Retinal pigment epithelial cell (primary cell): ENCODE measurements at places on chromosomes 13 and 19.
A peak's percentile ranks its signal among the peaks of the same experiment; 100 is the strongest.

- no peak for DNase-seq
Observed at GRCh38 chr13:32428581-32429432, 877 bp upstream of the N4BP2L1 start.

DNA sequence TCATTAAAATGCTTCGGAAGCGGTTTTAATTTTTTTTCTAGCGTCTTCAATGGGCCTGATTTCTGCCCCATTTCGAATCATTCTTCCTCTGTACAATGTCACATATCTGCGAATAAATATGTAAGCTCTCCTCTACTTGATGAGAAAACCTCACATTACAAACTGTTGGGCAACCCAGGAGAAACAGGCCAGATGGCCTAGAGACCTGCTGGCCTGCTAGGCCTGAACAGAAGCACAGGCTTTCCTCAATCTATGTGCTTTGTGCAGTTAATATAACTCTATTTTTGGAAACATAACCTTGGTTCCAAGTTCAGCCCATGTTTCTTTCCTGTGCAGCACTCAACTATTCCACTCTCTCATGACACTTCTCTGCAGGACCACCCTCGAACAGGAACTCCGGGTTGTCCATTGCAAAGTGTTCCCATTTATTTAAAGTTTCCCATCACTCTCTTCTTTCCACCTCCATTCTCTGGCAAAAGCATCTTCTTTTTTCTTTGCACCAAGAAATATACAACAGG lies 42.0 kb downstream of the DCLK1 start:
- DNase-seq = no peak

DNA sequence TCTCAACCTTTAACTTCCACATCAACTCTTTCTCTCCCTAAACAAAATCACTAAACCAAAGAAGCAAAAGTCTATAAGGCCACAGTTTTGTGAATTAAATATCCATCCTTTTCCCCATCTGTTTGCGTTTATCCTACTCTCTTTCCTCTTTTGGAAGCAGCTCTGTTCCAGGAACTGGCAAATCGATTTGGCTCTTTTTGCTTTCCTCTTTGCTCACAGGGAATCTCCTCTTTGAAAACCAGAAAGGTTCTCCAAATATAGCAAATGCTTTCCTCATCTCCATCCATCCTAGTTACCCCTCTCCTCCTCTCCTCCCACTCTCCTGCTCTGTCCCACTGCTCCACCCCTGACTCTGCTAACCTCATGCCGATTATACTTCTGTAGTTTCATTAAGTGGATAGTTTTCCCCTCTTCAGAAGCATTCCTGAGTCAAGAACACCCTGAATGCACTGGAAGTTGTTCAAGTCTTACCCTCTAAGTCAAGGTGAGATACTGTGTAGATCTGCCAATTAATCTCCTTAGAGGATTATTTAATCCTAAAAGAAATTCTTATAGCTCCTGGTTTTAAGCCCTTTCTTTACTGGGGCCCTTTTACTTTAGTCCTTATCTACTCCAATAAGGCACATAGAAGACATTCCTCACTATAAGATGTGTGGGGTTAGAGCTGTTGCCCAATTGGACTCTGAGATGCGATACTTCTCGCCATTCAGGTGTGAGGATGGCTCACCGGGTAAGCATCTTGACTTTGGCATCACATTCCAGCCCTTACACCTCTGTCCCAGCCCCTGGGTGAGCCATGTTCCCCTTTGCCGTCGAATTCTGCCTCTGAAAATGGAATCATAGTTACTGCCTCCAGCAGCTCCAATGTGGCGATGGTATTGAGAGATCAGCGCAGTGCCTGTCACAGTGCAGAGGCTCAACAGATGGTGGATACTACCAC lies 67.6 kb downstream of the COL4A2 start:
- no peak for DNase-seq

GRCh38 chr19:19627621-19628500 lies at the start of gene LPAR2:
LPAR2 (minus strand) TSS chr19:19628220; CDS start chr19:19627275, 945 bp downstream.
- DNase-seq = no peak

GRCh38 chr19:8004723-8005513 lies 523 bp downstream of the ELAVL1 start:
- no peak for DNase-seq

DNA sequence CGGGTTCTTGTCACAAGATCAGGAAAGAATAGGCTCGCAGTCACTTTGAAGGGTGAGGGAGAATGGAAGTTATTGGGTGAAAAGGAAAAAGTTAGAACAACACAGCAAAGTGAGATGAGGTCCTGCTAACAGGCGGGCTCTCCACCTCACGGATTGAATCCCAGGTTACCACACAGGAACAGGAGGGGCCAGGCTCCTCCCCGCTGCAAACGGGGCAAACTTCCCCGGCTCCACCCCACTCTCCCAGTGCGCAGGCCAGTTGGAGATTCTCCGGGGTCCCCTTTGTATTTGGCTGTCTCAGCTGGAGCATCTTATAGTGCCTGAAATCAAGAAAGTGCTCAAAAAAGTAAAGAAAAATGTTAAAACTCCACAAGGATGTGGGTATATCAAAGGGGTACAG lies 78.3 kb upstream of the IPO5 start:
- no peak for DNase-seq

DNA sequence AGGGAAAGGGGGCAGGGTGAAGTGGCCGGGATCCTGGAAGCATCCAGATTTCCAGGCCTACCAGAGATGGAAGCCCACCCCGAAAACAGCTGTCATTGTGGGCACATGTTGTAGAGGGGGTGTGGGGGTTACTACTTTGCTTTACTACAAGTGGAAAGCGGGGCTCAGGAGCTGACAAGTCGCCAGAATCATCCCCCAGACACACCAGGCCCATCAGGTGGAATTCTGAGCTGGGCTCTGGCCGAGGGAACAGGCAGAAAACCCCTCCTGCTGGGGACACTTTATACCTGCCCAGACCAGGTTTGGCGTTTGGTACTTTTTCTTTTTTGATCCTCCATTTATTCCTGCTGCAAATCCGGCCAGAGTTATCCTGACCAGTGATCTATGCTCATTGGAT lies 3.8 kb downstream of the CDX2 start:
- no peak for DNase-seq

- DNase-seq = no peak
Observed at GRCh38 chr19:573519-573825, 1.1 kb downstream of the BSG start.

DNA sequence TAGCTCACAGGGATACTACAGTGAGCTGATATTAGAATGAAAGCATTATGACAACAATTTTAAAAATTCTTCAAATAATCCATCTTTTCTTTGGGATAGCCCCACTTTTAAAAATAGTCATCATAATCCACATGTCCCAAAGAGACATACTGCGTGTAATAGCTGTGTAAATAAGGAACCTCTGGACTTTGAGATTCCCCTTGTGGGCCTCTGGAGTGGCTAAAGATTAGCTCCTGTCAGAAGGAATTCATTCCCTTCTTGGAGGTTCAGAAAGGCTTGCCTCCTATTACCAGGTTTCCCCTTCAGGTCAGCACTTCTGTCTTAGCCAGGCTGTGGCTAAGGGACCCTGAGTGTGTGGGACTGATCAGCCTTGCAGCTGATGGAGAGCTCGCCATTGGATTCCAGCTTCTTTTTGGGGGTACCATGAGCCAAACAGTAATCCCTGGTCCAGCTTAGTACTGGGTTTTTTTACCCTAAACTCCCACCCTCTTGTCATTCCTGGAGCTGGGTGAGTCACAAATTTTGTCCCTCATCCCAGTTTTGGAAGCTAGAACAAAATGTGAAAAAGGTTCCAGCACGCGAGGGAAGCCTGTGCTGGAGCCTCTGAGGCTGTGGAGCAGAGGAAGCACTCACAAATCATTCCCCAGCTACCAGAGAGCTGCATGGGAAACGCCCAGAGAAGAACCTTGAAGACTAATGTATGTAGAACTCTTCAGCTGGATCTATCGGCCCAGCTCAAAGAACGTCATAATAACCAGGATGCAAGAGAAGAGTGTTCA lies 96.7 kb downstream of the RNASEH2B start:
- DNase-seq = no peak

DNA sequence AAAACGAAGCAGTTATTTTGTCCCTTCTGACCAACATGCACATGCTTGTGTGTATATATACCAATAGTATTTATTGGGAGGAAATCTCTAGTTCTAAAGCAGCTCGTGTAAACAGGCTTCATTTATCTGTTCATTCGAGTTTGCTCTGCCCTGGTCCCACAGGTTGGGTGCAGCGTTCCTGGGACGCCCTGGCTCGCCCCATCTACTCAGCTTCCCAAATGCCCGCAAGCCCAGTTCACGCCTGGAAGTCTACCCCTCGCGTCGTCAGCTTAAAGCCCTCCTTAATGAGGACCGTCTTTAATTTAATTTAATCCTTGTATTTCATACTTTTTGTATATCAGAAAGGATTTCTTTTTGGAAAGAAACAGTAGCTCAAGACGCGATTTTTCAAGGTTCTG lies 604 bp downstream of the THSD1 start:
- no peak for DNase-seq

DNA sequence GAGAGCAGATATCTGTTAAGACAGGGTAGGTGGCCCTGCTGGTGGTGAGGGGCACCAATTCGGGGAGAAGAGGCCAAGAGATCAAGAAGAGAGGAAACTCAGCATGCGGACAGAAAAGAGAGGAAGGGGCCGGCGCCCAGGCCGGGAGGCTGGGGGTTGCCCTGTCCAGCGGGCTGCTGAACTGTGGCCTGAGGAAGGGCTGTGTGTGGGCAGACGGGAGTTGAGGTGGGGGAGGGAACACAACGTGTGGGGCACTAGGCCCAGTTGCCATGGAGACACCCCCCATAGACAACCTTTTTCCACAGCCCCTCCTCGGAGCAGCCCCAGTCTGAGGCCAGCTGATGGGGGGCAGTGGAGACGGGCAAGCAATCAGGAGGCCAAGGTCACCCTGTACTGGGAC lies 2.5 kb upstream of the CACNG8 start:
- DNase-seq = no peak

GRCh38 chr13:111117961-111118360 lies 2.9 kb downstream of the ARHGEF7 start:
- DNase-seq = no peak

- DNase-seq = no peak
Observed at GRCh38 chr19:6322284-6322683, 11.1 kb downstream of the ACER1 start.

DNA sequence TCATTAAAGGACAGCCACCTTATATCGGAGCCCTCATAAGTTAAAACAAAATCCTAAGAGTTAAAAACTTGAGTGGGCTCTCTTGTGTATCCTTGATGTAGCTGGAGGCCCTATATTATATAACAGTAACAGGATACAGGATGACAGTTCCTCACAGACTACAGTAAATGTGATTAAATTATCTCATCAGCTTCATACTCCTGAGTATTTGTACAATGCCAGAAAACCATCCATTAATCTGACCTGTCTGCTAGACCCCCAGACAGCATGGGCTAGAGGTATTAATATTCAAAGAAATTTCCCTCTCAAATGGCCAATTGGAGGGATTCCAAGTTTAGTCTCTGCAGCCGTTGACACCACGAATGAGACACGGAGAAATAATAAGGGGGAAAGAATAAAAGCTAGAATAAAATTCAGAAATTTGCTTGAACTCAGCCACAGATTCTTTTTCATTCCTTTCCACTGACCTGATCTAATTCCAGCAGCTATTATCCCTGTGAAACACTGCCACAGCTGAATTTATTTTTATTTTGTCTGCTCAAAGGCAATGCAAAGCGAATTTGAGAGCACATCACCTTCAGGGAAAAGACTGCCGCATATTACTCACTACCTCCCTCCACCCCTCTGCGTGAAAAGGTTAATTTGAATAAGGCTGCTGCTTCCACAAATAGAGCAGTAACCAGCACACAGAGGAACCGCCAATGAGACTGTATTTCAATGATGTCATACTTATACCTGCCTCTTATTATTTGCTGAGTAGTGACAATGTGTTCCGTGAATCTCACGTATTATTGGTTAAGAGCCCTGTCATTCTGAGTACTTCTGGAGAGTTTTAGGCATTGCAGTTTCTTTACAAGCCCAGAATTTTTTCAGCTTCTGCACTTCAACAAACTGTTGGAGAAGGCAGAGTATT lies 155.9 kb upstream of the KLF12 start:
- peak; percentile 87 for DNase-seq

DNA sequence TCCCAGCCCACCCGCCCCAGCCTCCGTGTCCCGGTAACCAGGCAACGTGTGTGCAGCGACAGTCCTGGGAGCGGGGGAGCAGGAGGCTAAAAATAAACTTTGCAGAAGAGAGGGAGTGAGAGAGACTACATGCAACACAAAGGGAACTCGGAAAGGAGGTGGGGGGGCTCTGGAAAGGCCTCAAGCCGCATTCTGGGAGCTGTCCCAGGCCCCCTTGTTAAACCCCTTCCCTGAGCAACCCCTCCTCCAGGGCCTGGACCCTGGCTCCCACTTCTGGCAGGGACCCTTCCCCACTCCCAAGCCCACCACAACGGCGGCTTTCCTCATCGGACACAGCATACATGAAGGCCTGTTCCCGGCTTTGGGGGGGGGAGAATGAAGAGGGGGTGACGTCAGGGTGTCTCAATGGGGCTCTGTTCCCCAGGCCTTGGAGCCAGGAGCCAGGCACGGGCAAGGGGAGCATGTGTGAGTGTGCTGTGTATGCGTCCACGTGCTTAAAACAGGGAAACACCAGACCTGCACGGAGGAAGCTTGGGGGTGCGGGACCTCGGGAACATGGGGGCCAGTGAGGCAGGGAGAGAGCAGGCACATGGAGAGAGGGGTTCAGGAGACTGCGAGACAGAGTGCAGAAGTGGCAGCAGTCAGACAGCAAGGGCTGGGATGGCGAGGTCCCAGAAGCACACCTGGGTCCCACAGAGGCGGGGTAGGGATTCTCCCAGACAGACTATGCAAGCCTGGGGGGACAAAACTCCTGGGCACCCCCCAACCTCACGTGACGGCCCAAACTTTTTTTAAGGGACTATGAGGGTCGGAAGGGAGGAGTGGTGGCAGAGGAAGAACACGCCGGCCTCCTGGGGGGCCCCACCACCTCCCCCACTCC lies 2.3 kb downstream of the ERF start:
- no peak for DNase-seq

GRCh38 chr13:35367586-35367985 lies 108.9 kb downstream of the MAB21L1 start:
- no peak for DNase-seq

DNA sequence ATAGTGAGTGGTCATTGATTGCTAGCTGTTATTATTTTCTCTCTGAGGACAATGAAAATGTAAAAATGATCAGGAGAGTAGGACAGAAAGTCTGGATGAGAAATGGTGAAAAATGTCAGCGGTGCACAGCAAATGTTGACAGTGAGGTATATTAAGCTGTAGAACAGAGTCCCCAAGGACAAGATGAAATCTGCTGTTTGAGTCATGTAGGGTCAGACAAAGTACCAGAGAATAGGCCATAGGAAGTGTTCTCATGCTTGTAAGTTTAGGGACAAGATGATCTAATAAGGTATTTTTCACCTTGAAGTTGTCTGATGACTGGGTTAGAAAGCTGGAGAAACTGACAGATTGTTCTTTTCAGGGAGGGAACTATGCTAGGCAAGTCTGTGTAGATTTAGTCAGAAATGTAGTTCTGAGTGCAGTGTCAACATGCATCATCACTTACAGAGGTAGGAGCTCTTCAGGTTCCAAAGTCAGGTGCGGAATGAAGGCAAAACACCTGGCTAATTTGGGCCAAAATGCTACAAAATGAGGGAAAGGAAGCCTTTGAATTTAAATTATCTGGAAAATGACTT lies 369.3 kb downstream of the DLEU7 start:
- DNase-seq = no peak

GRCh38 chr13:43031881-43032280 lies 8.5 kb downstream of the DNAJC15 start:
- DNase-seq = no peak

- DNase-seq = no peak
Observed at GRCh38 chr19:33674626-33675367, 53.0 kb downstream of the CHST8 start.
